ENCODE measurements at places on chromosomes 16 and 17. TPM values are rescaled to one million over a fixed set of nuclear protein-coding genes. Genes with fewer than 3 reads are reported as not detected.

Gene KIF19
- total RNA-seq = 3.6 TPM

Gene ZNF785
- total RNA-seq = 16.2 TPM

Gene TENT4B
- total RNA-seq = 12.8 TPM

Gene DHX58
- total RNA-seq = 40.4 TPM

Gene PRSS8
- 75.4 TPM for total RNA-seq

DNA sequence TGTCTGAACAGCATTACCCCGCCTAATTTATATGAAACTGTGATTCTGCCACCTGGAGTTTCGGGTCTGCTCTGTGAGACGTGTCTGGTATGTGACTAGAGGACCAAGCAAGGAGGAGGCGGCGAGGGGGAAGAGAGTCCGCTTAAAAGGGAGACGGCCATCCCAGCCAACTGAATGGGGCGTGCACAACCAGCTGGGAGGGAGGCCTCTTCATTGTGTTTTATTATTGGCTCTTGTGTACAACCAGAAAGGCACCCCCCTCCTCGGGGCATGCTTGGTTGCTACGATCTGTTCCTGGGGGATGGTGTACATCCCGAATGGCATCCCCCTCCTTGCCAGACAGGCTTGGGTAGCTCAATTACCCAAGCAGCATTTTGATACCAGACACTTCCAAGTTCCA is 384.5 kb upstream of the SALL1 start:
- no peak for DNase-seq

DNA sequence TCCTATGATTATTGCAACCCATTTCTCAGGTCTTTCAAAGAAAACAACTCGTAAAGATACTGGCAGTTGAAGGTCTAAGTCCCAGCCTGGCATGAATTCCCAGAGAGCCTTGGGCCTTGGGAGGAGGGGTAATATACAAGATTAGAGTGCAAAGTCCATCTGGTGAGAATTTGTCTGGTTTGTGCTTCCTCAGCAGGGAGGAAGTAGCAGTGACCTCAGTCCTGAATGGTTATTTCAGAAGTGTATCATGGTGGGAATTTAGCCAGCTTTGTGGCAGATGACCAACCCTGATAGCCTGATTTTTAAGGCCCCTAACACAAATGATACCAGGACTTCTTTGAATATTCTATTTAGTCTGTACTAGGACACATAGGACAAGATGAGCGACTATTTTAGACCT is 151.2 kb upstream of the TBX2 start:
- no peak for DNase-seq

Data from lower lobe of right lung (tissue), 2 donors.